ENCODE measurements at places on chromosomes 6 and 20. TPM values are rescaled to one million over a fixed set of nuclear protein-coding genes. Genes with fewer than 3 reads are reported as not detected.

The CD24 gene
- total RNA-seq, result 1.7 TPM

The CNR1 gene
- 0.63 TPM for total RNA-seq

The SNX5 gene
- total RNA-seq, result 168 TPM

The PPP1R16B gene
- 163 TPM for total RNA-seq

The CTAGE9 gene
- not detected for total RNA-seq

The CRISP2 gene
- not detected for total RNA-seq

The TRIM38 gene
- 9.3 TPM for total RNA-seq

The SIGLEC1 gene
- total RNA-seq, result 0.05 TPM

The MYH7B gene
- total RNA-seq, result 0.37 TPM

The TCP11 gene
- total RNA-seq, result not detected

The MACROD2 gene
- 0.10 TPM for total RNA-seq

The GLP1R gene
- 0.08 TPM for total RNA-seq

The CNKSR3 gene
- 0.29 TPM for total RNA-seq

The LY6G6C gene
- total RNA-seq, result not detected

The TMEM244 gene
- not detected for total RNA-seq

The AAR2 gene
- 45.6 TPM for total RNA-seq

The LINC00237 gene
- total RNA-seq, result not detected

The OXT gene
- not detected for total RNA-seq

The DEFB126 gene
- total RNA-seq, result not detected

The TREM1 gene
- total RNA-seq, result not detected

The MMP24 gene
- total RNA-seq, result not detected
